Ammon's horn (tissue), 1 donor: ENCODE measurements at places on chromosomes 11 and 22.

GRCh38 chr11:15901054-15901453 lies 455.3 kb downstream of the SOX6 start:
- DNase-seq, result no peak

DNA sequence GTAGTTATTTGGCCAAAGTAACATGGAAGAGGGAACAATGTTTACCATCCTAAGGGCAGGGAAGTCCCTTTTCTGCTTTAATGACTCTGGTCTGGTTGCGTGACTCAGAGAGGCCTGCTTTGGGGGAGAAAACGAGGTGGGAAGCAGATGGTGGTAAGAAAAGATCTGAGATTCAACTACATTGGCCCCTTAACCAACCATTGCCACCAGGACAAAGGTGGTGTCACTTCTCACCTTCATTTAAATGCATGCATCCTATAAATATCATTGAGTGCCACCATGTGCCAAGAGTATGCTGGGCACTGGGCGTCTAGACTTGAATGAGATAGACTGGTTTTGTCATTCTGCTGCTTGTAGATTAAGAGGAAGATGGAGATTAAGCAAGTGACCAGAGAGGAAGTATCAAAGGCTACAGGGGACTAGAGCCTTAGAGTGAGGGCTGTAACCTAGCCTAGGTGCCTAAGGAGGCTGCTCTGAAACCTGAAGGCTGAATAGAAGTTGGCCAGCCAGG lies 3.6 kb upstream of the SORL1 start:
- DNase-seq, result no peak

GRCh38 chr11:68213135-68213515 lies at the start of gene KMT5B:
KMT5B (minus strand) TSS chr11:68213296; CDS start chr11:68190076, 23,220 bp downstream.
- no peak for DNase-seq

DNA sequence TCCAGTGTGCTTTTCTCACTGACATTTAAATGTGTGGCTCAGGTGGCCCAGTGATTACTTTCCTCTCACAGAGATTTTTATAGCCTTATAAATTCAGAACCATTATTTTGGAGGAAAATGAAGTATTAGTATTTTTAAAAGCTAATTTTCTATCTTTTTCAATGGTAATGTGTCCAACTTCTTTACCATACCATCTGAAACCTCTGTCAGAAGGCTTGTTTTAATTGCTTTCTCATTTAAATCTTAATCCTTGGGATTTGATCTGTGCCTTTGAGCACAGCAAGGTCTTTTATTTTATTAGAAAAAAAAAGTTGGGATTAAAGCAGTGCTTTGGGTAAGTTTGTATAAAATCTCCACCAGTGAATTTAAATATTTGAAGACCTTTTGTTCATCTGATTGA lies 452.3 kb upstream of the RAG2 start:
- no peak for DNase-seq

- no peak for DNase-seq
Observed at GRCh38 chr22:49548356-49549202, 279.1 kb downstream of the BRD1 start.

- DNase-seq, result no peak
Observed at GRCh38 chr11:34758262-34758661, 137.4 kb downstream of the EHF start.

- DNase-seq, result no peak
Observed at GRCh38 chr11:72932132-72932570, 117.9 kb downstream of the ATG16L2 start.

DNA sequence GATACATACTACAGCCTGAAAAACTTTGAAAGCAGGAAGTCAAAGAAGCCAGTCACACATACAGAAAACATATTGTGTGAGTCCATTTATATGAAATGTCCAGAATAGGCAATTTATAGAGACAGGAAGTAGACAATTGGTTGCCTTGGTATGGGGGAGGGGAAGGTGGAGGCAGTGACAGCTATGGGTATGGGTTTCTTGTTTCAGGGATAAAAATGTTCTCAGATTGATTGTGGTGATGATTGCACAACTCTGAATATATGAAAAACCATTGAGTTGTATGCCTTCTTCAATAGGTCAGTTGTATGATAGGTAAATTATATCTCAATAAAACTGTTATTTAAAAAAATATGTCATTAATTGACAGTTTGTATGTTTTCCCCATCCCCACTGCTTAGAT lies 137.6 kb downstream of the SNX19 start:
- DNase-seq, result no peak

- DNase-seq, result no peak
Observed at GRCh38 chr11:121231576-121232278, 60.8 kb upstream of the SC5D start.

- DNase-seq, result no peak
Observed at GRCh38 chr11:105357764-105358163, 218.2 kb upstream of the CARD18 start.

GRCh38 chr11:61924064-61924455 lies 6.7 kb upstream of the RAB3IL1 start:
- DNase-seq, result no peak

GRCh38 chr11:116693102-116693570 lies 79.7 kb downstream of the BUD13 start:
- no peak for DNase-seq

DNA sequence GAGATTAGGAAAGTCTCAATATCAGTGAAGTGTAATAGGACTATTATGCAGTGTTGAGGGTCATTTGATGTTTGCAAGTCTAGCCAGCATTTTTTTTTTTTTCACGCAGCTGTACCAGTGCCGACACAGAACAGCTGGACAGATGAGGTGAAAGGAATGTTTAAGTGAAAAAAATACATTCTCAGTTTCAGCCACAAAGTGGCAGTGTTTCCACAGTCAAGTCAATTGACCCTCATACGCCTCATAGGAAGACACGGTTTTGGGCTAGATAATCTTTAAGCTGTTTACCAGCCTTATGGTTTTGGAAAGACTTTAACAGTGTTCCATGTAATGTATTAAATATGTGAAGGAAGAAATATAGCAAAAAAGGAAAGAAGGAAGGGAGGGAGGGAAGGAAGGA lies 349.9 kb upstream of the ANO3 start:
- DNase-seq, result peak; percentile 62

DNA sequence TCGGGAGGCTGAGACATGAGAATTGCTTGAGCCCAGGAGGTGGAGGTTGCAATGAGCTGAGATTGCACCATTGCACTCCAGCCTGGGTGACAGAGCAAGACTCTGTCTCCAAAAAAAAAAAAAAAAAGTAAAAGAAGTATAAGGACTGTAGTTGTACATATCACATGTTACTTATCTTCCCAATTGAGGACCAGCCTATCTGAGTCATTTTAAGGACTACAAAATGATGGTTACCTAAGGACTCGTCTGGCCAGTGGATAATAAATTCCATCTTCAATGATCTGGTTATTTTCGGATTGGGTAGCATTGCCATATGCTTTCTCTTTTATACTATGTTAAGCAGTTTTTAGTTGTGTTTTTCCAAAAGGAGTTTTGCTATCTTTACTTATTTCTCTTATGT lies 55.3 kb downstream of the PPFIA1 start:
- no peak for DNase-seq

DNA sequence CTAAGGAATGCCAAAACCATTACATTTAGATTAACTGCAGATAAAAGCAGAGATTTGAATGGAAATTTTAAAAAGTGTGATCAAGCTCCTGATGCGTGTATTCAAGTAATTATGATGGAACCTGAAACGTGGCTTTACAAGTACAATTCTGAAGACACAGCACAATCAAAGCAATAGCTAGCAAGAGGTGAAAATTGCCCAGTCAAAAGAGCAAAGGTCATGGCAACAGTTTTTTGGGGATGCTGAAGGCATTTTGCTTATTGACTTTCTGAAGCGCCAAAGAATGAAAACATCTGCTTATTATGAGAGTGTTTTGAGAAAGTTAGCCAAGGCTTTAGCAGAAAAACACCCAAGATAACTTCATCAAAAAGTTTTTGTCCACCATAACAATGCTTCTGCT lies 389.6 kb upstream of the TENM4 start:
- DNase-seq, result no peak

GRCh38 chr22:29831186-29831921 lies 6.7 kb downstream of the ASCC2 start:
- DNase-seq, result no peak

DNA sequence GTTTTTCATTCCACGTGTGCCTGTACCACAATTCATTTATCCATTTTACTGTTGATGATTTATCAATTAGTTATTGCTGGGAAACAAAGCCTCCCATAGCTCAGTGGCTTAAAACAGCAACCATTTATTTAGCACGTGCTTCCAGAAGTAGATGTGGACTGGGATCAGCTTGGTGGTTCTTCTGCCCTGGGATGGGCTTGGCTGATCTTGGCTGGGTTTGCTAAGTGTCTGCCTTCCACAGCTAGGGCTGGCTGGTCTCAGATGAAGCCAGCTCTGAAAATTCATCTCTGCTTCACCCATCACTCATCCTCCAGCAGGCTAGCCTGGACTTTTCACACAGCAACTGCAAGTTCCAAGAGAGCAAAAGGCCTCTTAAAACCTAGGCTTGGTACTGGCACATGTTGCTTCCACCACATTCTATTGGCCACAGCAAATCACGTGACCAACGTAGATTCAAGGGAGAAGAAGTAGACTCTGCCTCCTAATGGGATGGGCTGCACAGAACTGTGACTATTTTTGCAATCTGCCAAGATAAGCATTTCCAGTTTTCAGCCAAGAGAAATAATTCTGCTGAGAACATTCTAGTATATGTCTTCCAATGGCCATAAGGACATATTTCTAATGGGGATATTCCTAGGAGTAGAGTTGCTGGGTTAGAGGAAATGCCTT lies 124.9 kb downstream of the MN1 start:
- no peak for DNase-seq

DNA sequence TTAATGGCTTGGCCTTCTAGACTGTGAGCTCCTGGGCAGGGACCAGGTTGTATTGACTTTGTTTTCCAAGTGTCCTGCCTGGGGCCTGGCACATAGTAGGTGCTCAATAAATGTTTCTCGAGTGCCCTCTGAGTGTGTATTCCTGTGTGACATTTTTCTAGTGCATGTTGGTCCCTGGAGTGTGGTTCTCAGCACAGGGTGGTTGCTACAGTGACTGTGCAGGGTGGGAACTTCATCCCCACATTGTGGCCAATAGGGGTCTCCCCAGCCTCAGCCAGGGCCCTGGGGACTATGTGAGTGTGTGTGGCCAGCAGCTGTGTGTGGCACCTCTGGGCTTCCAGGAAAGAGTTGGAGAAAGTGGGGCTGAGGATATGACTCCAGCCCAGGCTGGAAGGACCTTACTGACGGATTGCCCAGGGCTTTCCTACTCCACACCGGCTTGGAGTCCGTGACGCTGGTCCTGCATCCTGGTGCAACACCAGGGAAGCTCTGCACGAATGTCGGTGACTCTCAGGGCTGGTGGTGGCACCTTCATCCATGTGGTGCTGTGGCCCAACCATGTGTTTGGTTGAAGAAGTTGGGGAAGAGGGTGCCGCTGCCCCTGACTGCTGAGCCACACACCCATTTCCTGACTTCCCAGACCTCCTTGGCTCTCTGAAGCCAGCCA lies 9.0 kb upstream of the MARK2 start:
- no peak for DNase-seq

GRCh38 chr11:71208011-71208774 lies 44.2 kb downstream of the SHANK2 start:
- DNase-seq, result no peak

- no peak for DNase-seq
Observed at GRCh38 chr11:91158891-91159537, 936.2 kb upstream of the CHORDC1 start.

GRCh38 chr22:42819412-42820044 lies 37.5 kb downstream of the ARFGAP3 start:
- no peak for DNase-seq

- DNase-seq, result no peak
Observed at GRCh38 chr11:64466115-64466718, 107.3 kb downstream of the RPS6KA4 start.

GRCh38 chr11:121312483-121312882 lies 19.9 kb downstream of the SC5D start:
- no peak for DNase-seq

- no peak for DNase-seq
Observed at GRCh38 chr22:49258107-49259010, 569.3 kb downstream of the BRD1 start.

- peak; percentile 14 for DNase-seq
Observed at GRCh38 chr11:125871391-125872137, 15.9 kb upstream of the HYLS1 start.

GRCh38 chr11:133207995-133208394 lies 324.3 kb downstream of the OPCML start:
- DNase-seq, result no peak

DNA sequence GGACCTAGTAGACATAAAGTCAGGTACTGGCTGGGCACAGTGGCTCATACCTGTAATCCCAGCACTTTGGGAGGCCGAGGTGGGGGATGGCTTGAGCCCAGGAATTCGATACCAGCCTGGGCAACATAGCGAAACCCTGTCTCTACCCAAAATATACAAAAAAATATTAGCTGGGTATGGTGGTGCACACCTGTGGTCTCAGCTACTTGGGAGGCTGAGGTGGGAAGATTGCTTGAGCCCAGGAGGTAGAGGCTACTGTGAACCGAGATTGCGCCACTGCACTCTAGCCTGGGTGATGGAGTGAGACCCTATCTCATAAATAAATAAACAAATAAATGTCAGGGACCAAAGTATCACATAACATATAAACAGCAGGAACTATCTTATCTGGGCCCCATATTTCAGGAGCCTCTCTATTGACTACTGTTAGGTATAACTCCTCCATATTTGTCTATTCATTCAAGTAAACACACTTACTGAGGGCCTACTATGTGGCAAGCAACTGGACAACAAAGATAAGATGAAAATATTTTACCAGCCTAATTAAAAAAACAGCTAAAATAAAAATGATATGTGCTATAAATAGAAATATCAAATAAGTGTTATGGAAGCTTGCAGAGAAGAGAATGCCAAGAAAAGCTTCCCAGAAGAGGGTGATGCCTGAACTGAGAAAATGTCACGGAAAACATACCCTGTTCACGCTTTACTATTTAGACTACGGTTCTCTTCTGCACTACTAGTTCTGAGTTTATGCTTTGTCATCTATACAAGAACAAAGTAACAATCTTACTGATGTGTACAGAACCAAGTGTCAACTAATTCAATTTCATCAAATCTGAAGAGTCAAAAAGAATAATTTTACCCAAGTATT lies 2.0 kb downstream of the NUP98 start:
- no peak for DNase-seq

DNA sequence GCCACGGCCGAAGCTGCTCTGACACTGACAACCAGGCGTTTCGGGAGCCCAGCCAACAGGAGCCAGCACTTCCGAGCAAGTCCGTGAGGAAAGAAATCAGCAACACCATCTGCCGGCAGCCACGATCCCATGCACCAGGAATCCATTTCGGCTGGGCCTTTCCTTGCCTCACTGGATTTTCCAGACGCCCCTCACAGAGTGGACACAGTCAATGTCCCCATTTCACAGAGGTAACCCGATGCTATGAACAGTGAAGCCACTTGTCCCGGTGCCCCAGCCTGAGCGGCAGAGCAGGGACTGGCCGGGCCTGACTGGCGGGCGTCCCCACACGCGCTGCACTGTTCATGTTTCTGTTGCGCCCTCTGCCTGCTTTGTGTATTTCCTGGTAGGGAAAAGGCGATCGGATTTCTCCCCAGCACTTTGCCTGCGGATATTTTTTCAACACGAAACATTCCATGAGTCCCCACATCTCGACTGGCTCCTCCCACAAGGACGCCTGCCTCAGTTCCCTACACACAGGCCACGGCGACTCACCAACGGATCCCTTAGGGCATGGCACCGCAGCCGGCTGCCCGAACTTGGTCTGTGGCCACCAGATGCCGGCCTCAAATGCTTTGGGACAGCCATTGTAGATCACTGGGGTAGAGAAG lies 55.3 kb downstream of the TRMU start:
- peak; percentile 52 for DNase-seq

- DNase-seq, result no peak
Observed at GRCh38 chr22:45055936-45056335, 46.1 kb upstream of the PHF21B start.

- peak; percentile 54 for DNase-seq
Observed at GRCh38 chr11:43987384-43988039, 45.1 kb downstream of the C11orf96 start.
